ENCODE measurements at places on chromosomes 4 and X.

DNA sequence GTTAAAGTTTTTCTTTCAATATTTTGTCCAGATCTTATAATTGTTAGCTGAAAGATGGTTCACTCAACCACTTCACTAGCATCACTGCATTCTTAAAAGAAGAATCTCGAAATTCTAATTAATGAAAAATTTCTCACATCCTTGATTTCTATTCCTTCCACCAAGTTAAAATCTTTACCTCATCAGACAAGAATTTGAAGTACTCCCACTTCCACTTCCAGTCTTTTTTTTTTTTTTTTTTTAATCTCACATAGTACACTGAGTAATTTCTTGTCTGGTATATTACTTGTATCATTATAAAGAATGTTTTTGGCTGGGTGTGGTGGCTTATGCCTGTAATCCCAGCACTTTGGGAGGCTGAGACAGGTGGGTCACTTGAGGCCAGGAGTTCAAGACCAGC lies 73.2 kb downstream of the FBXW7 start:
- DNase-seq = no peak

- no peak for DNase-seq
Measured at GRCh38 chr4:81351654-81352445, 119.9 kb downstream of the RASGEF1B start.

- DNase-seq = no peak
Measured at GRCh38 chrX:124441971-124442590, 95.7 kb downstream of the SH2D1A start.

GRCh38 chrX:83508526-83509253 lies 600 bp downstream of the POU3F4 start:
- DNase-seq = no peak

- no peak for DNase-seq
Measured at GRCh38 chrX:42934020-42934726, 156.2 kb upstream of the PPP1R2C start.

GRCh38 chrX:8749697-8750096 lies 17.8 kb upstream of the ANOS1 start:
- DNase-seq = no peak

GRCh38 chr4:173821036-173821435 lies 291.0 kb upstream of the HAND2 start:
- no peak for DNase-seq

DNA sequence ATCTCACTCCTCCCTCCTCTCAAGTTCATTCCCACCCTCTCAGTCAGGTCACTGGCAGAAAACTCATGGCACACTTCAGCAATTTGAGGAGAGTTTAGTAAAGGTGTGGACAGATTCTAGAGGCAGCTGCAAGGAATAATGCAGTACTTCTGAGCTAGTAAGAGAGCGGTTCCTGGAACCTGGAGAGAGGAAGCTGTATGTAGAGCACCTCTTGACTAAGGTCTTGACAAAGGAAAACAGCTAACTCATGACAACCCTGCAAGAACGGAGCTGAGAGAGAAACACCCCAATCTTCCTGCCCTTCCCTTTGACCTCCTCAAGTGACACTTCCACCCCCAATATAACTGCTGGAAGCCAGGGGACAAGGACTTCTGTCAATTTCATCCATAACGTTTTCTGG lies 9.6 kb upstream of the KLHL8 start:
- DNase-seq = no peak

DNA sequence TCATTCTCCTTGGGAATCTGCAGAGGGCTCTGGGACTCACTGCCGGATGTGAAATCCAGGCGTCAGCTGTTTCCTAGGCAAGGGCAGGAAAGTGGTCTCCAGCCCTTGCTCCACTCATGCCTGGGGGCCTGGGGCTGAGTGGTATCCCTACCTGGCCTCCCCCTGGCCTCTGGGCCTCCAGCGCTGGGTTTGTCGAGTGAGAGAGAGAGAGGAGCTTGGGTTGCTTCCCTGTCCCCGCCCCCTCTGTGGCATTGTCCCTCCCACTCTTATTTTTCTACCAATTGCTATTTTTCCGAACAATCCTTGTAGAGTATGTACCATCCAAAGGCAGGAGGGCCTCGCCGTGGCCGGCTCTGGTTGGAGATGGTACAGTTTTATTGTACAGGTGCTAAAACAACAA lies 53.1 kb downstream of the ELF4 start:
- no peak for DNase-seq

DNA sequence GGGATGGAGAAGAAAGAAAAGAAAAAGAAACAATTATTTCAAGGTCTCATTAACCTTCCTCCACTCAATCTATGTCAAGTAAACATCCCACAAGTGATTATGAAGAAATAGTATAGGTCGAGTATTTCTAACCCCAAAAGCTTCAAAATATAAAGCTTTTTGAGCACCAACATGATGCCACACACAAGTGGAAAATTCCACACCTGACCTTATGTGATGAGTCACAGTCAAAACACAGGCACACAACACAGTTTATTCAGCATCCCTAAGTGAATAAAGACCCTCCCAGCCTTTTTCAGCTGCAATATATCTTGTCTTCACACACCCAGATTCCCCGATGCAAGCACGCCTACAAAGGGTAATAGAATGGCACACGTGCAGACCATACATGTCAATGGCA lies 51.7 kb upstream of the VEGFC start:
- no peak for DNase-seq

- no peak for DNase-seq
Measured at GRCh38 chr4:107006218-107006617, 29.9 kb downstream of the DKK2 start.

DNA sequence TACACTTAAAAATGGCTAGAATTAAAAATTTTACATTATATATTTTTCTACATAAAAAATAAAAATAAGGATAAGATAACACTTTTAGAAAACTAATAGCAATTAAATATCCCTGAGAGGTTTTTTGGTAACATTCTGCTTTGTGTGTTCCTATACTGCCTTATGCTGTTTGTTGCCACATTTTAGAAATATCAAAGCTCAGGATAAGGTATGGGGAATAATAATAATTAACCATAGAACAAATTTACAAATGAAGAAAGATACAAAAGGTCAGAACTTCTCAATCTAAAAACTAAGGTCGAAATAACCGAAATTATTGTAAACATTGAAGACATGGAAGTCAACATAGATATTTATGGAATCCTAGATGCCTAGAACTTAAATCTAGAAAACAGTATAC lies 71.4 kb downstream of the COX7B2 start:
- no peak for DNase-seq

DNA sequence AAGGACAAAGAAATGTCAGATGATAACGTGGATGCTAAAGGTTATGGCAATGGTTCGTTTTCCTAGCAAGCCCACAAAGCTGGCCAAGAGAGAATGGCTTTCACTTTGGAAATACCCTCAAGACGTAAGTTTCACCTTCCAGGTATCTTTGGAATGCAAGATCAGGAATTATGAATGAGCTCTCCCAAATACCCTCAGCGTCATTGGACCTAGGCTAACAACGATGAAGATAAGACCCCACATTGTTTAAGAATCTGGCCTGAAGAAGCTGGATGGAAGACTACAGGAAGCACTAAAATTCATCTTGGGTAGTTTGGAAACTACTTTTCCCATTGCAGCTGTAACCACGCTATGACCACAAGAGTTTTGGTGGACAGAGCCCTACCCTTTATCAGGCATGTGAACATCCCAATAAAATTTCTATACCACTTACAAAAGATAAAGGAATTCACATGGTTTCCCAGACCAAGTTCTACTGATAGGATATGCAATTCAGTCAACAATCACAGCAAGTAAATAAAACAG lies 111.9 kb downstream of the KDR start:
- no peak for DNase-seq

DNA sequence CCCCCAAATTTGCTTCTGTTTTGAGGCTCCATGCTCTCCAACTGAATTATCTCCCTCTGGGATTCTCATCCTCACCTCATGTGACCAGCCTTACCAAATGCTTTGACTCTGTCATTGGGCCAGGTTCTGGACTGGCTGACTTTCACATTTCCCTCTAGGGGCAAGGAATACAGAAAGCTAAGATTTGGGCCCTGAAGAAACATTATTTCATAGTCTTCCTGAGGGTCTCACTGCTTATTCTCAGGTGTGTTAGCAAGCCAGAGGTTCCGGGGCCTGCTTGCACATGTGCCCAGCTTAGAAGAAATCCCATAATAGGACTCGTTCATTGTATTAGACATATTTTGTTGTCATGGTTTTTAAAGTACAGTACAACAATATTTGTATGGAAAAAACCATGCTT lies 62.6 kb upstream of the TEX13D start:
- no peak for DNase-seq

DNA sequence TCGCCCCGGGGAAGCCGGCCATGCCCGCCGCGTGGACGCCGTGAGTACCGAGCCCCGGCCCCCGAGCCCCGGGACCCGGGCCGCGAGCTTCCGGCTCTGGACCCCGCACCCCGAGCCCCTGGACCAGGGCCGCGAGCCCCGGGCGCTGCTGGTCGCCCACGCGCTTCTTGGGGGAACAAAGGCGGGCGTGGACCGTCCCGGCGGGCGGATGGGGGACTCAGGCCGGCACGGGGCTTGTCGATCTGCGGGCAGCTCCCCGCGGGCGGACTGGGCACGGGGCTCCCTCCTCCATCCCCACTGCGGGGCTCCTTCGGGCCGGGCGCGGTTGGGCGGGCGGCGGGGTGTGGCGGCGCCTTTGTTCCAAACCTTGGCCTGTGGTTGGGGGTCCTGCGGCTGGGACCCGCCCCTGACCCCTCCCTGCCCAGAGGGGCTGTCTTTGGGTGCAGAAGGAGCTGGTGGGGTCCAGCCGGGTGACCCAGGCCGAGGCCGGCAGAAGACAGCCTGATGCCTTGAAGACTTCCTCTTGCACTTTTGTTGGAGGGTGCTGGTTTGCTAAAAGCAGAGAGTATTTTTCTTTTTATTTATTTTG lies 25.2 kb upstream of the ADD1 start:
- DNase-seq = no peak

DNA sequence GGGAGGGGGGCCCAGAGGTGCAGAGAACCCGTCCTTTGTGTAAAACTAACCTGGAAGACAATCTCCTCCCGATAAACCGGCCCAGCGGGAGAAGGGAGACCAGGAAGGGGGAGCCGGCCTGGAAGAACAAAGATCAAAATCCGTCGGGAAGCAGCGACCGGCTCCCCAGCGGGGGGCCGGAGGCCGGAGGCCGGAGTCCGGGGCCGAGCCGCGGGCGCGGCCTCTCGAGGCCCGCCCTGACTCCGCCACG lies 552 bp downstream of the ZDHHC9 start:
- no peak for DNase-seq

DNA sequence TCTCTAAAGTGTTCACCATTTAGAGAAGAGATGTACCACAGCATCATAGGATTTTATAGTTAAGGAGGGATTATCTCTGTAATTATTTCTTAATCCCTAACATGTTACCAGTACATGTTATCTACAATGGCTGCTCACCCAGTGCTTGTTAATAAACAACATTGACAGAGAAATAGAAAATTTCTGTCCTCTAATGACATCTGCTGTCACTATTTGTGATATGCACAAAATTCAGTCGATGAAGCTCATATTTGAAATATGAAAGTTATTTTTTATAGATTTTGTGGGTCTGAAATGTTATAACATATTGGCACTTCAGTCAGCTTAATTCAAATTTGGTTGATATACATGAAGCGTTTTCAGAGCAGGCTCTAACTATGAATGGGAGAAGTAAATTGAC lies 48.8 kb upstream of the GRXCR1 start:
- no peak for DNase-seq

All from D721Med (cell line).